NCI-H2081 (cell line): ENCODE measurements at places on chromosomes 1 and 21.

DNA sequence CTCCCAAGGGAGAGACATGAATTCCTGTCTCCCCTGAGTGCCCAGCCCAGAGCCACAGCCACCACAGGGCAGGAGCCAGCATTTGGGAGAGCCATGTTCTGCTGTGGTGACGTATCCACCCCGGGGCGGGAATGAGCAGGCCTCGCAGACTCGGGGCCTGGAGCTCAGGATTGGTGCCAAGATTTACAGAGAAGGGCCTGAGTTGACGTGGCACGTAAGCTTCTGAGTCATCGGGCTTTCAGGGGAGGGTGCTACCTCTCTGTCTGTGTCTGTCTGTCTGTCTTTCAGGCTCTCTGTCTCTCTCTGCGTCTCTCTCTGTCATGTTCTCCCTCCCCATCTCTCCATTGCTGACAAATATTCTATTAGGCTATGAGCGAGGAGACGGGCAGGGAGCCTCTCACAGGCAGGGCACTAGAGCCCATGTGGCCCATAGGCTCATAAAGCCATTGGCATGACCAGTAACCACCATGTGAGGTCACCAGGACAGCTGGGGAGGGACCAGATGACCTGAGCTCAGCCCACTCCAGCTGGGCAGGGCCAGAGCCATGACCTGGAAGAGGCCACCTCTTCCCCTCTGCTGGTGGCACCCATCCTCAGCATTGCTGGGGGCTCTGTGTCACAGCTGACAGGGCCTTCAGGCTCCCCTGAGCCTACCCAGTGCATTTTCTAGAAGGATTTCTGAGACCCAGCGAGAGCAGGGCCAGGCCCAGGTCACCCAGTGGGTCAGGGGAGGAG is 300.0 kb upstream of the VAMP3 start:
- no peak for DNase-seq

DNA sequence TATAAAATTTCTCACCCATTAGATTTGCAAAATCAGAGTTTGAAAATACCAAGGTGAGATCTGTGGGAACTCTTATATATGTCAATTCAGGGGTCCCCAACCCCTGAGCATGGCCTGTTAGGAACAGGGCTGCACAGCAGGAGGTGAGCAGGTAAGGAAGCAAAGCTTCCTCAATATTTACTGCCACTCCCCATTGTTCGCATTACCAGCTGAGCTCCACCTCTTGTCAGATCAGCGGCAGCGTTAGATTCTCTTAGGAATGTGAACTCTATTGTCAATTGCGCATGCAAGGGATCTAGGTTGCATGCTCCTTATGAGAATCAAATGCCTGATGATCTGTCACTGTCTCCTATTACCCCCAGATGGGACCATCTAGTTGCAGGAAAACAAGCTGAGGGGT is 376.6 kb downstream of the LMO4 start:
- no peak for DNase-seq

DNA sequence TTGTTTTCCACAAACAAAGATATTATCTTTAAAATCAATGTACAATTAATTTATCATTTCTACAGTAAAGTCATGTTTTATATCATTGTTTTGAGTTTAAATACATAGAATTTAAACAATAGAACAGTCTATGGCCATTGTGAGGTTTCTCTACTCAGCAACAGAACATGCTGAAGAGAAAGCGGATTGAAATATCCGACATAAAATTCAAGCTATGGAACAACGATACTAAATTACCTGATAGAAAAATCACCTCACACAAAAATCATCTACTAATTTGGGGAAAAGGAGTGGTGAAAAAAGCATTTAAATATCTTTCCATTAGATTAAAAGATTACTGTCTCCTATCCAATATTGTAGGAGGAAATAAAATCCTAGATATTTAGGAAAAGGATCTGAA is 12.6 kb downstream of the CDKN2C start:
- DNase-seq = peak; percentile 58

DNA sequence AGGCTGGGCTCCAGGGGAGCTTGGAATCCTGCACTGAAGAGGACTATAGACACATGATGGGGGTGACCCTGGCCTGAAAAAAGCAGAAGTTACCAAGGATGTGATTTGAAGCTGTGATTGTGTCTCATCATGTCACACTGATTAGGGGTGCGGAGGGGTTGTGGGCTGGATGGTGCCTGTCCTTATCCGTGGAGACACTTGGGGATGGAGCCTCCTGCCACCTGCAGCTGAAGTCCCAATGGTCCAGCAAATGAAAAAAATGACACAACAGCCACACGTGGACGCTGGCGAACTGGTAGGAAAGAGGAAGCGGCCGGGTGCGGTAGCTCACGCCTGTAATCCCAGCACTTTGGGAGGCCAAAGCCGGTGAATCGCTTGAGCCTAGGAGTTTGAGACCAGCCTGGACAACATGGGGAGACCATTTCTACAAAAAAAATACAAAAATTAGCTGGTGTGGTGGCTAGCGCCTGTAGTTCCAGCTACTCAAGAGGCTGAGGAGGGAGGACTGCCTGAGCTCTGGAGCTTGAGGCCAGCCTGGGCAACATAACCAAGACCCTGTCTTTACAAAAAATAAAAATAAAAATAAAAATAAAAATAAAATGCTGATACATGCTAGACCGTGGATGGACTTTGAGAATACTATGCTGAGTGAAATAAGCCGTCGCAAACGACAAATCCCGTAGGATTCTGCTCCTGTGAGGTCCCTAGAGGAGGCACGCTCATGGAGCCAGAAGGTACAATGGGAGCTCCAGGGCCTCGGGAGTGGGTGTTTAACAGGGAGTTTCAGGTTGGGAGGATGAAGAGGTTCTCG is 838 bp upstream of the IBA57 start:
- no peak for DNase-seq

DNA sequence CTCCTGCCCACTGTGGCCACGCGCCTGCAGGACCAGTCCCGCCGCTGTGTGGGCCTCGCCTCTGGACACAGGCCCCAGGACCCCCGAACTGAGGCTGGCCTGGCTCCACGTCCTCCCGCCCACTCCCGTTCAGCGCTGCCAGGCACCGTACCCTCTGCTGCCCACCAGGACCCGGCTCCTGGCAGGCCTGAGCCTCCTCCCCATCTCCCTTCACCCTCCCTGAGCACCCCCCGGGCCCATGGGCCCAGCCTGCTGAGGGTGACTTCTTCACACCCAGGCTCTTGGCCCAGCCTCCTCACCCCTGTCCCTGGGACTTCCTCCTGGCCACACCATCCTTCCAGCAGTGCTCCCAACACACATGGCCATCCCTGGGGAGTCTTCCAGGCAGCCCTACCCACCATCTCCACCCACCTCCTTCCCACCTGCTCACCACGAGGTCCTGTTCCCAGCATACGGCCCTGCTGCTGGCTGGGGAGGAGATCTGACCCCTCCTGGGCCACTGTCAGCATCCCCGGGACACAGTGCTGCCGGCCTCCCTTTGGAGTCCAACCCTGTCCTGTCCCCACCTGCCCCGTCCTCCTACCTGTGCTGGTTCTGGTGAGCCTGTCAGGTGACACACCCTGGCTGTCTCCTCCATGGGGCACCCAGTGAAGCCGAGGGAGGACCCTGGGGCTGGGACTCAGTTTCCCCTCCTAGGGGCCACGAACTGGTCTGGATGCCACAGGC is 53.7 kb downstream of the SLX9 start:
- DNase-seq = no peak

DNA sequence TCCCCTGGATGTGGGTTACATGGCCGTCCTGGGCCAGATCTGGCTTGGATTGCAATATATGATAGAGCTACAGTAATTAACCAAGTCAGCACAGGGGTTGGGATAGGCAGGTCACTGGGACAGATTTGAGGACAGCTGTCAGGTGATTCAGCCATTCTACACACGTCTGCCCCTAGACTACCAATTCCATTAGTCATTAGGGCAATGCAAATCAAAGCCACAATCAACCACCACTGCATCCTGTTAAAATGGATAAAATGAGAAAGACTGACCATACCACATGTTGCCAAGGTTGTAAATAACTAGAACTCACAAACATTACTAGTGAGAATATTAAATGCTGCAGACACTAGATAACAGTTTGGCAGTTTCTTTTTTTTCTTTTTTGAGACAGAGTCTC is 16.0 kb downstream of the C21orf58 start:
- DNase-seq = no peak

- peak; percentile 86 for DNase-seq
Observed at GRCh38 chr1:56527548-56528302, 51.6 kb downstream of the PLPP3 start.

DNA sequence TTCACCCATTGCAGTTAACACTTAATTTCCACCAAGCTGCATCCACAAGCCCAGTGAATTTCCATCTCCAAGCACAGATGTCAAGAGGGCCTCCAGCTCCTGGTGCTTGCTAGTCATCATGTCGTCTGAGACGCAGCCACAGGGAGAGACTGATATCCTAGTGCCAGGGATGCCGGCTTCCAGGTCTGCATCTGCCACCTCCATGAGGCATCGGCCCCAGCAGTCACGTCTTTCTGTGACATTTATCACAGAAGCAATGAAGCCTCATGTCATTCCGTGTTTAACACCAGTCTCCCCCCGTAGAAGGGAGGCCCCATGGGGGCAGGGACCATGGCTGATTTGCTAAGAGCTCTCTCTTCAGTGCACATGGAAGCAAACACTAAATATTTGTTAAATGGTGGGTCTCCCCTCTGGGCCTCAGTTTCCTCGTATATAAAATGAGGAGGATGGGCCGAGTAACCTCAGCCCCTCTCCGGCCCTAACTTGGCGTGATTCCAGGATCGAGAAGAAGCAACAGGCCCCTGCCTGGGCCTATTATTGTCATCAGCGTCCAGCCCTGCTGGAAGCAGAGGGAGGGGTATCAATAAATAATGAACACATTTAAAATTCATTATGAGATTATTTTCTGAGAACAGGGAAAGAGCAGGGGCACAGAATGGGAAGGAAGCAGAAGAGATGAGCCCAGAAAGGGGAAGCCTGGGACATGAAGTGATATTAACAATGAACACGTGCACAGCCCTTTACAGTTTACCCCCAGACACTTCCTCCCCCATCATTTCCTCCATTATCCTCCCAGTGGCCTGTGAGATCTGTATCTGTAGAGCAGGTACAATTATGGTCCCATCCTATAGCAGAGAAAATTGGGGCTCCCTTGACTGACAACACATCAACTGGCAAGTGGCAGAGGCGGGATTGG is 837 bp upstream of the C1QB start:
- no peak for DNase-seq

- DNase-seq = no peak
Observed at GRCh38 chr1:64624218-64624713, 120.6 kb upstream of the RAVER2 start.

GRCh38 chr1:245751726-245752470 is 597.1 kb downstream of the KIF26B start:
- DNase-seq = no peak

DNA sequence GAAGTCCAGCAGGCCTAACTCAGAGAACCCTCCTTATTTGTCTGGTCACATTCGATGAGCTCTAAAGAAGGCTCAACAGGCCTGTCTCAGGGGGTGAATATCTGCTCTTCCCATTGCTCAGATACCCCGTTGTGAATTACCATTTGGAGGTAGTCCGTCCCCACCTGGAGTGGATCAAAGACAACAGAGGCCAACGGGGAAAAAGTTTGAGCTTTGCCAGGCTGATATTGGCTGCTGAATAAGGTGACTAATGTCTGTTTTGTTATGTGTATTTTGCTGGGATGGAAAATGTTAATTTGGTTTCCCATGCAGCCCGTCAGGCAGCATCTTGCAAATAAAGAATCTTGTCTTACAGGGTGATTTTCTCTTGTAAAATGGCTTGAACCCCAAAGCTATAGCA is 69.2 kb upstream of the EPS8L3 start:
- DNase-seq = no peak

GRCh38 chr1:184632415-184633175 is 122.1 kb downstream of the EDEM3 start:
- no peak for DNase-seq

- DNase-seq = no peak
Observed at GRCh38 chr1:226233806-226234205, 10.3 kb downstream of the MIXL1 start.

DNA sequence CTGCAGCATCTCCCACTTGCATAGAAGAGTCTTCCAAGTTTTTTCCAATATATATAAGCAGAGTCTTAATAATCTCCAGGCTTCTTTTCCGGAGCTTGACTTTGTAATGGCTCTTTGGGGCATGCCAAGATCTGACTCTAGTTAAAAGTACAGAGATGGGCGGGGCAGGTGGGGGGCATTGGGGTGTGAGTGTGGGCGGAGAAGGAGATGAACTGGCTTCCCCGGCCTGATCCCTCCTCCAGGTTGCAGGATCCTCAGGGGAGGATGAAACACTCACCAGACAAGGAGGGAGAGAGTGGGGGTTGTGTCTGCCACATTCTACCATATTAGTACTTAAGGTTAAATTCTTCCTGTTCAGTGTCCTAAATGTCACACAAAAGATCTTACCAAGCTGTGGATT is 23.0 kb downstream of the S100A10 start:
- DNase-seq = no peak
